NCI-H187 (cell line): ENCODE measurements at places on chromosomes 11 and 22.

GRCh38 chr11:84012171-84012826, 726.1 kb upstream of the CCDC90B start:
- DNase-seq: no peak

DNA sequence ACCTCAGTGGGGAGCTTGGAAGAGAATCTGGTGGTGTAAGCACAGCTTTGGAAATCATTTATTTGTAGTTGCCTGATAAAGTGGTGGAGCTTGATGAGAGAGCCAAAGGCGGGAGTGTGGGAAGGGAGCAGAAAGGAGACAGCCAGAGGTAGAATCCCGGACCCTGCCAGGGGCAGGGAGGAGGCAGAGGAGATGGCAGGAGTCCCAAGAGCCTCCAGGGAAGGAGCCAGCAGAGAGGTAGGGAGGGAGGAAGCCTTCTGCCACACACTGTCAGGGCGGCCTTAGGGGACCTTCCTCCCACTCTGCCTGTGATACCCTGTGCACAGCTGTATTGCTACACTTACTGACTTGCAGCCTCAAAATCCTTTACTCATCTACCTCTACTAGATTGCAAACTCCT, 15.4 kb downstream of the SCUBE2 start:
- DNase-seq: no peak

DNA sequence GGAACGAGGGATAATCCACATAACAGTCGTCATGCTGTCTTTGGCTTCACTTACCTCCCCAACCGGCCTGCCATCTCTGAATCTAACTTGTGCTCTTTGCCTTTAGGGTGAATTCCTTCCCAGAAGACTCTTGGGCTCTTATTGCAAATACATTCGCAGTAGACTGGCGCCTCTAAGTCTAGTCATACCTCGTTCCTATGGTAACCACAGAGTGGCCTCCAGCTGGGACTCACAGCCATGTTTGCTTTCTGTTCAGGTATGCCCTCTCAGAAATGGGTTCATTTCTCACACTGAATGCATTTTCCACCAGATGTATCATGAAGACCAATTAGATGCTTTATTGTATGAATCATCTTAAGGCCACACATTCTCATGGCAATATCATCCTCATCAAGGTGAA, 112.7 kb downstream of the FAR1 start:
- peak; percentile 96 for DNase-seq

DNA sequence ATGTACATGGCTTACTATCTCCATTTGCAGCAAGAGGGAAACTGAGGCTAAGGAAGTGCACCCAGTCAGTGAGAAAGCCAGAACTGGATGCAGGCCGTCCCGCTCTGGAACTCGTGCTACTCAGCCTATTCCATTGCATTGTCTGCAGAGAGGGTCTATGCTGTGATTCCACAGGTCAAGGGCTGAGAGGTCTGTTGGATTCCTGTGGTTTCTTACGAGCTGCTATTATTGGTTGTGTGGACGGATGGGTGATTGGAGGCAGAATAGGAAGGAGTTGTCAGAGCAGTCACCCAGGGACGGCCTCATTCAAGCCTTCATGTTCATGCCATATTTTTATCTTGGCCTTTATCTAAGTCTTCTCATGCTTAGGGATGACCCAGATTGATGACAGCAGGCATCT, 33.4 kb downstream of the SCGB1A1 start:
- no peak for DNase-seq

GRCh38 chr11:134584706-134585445, 172.8 kb upstream of the B3GAT1 start:
- no peak for DNase-seq

DNA sequence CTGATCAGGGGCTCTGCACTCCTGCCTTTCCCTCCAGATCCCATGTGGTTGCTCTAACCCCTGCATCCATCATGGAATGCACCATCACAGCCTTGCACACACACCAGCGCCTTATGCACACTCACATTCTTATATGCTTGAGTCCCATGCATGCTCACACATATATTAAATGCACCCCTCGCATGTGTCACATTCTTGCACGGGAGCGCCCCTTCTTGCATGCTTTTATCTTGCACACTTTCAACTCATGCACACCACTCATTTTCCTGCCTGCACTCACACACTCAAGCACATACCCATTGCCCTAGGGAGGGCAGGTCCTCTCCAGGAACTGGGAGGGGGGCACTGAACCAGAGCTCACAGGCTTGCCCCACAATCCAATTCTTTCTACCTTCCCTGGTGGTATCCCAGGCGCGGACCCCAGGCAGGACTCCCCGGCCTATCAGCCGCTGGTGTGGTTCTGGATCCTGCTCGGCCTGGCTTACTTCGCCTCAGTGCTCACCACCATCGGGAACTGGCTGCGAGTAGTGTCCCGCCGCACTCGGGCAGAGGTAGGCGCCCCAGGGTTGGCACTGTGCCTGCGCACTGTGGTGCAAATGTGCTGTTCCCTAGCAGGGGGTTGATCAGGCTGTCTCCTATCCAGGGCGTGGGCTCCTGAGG, 2.3 kb upstream of the CATSPERZ start:
- no peak for DNase-seq
